ENCODE measurements at places on chromosomes 5 and 9.

DNA sequence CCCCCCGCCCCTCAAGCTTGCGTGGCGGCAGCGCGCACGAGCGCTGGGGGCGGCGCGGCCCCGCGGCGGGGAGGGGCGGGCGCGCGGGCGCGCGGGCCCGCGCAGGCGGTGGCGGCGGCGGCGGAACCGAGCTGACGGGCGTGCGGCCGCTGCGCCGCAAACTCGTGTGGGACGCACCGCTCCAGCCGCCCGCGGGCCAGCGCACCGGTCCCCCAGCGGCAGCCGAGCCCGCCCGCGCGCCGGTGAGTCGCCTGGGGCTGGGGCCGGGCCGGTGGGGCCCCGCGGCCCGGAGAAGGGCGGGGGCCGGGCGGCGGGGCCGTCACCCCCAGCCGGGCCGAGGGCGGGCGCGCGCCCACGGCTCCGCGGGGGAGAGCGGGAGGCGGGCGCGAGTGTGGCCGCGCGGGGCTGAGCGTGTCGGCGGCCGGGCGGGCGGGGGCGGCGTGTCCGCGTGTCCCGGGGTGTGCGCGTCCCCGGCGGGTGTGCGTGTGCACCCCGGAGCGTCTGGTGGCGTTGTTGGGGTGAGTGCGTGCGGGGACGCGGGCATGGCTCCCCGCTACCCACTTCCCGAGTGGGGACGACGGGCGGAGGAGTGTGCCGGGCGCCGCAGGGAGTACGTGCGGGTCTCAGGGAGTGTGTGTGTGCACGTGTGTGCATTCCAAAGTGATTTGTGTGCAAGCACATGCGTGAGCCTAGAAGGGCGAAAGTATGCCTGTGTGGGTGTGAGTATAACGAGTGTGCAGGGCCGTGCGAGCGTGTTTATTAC, at the start of gene NEK6:
Gene NEK6, plus strand, starts transcription at position 106 of the 763 bp plus-strand sequence. CDS start 44,016 bp downstream, outside the sequence.
- no peak for DNase-seq

- no peak for DNase-seq
Measured at GRCh38 chr5:749101-749670, 35.3 kb downstream of the ZDHHC11B start.

DNA sequence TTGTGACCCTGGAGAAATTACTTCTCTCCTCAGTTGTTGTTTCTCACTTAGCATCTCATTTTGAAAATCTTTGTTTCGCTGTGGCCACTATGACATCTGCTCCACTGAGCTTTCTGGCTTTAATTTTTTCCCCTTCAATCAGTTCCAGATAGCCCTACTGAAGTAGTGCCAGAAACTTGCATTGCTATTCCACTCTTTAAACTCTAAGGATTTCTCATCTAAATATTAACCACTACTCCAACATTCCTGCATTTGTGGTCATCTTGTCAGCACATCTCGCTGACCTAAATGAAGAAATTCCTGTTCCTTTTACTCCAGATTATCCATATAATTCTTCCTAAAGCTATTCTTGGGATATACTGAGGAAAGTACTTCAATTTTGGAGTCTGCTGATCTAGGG, 15.3 kb upstream of the NOL6 start:
- DNase-seq: no peak

- no peak for DNase-seq
Measured at GRCh38 chr5:68246802-68247201, 31.2 kb downstream of the PIK3R1 start.

GRCh38 chr9:104864675-104865104, 63.3 kb downstream of the ABCA1 start:
- DNase-seq: no peak

DNA sequence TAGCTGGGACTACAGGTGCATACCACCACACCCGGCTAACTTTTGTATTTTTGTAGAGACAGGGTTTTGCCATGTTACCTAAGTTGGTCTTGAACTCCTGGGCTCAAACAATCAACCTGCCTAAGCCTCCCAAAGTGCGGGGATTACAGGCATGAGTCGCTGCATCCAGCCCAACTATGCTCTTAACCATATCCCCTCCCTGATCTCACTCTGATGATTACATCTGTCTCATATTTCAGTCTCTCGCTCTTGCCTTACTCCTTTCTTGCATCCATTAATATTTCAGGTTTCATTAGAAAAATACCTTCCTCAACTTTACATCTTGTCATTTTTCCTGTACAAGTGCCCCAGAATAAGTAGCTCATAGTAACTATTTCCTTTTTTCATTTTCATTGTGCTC, 61.0 kb upstream of the BASP1 start:
- no peak for DNase-seq
